ENCODE measurements at places on chromosomes 1 and 21.

DNA sequence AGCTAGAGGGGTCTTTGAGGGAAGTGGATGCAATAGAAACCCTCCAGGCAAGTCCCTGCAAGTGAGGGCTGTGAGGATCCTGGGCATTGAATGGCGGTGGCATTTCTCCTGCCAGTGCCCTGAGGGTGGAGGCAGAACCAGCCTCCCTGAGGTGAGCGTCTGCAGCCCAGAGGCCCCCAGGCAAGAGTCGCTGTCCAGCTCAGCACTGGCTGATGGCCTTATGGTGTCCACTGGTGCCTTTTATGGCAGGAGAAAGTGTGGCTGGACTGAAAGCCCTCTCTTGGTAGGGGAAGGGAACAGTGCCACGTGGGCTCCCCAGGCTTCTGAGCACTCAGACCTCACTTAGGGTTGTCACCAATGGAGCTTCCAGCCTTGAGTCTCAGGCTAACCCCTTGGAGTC lies 77.3 kb downstream of the SH3BGR start:
- DNase-seq = peak; percentile 10

- no peak for DNase-seq
These were observed 7.5 kb downstream of the PRXL2B start for GRCh38 chr1:2594001-2594640.

DNA sequence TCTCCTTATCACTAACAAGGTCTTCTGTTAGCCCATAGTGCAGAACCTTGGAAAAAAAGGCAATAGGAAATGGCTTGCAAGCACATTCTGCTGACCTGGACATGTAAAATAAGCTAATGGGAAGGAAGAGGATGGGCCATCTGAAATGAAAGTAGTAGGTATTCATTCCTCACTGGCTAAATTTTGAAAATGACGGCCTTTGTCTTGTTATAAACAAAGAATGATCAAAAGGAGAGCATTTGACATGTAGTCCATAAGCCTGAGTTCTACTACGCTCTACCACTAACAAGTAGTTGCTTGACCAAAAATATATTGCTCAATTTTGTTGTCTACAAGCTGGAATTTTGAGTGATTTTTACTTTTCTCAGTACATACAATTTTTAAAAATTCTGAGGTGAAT lies 75.6 kb downstream of the TBX15 start:
- DNase-seq = no peak

DNA sequence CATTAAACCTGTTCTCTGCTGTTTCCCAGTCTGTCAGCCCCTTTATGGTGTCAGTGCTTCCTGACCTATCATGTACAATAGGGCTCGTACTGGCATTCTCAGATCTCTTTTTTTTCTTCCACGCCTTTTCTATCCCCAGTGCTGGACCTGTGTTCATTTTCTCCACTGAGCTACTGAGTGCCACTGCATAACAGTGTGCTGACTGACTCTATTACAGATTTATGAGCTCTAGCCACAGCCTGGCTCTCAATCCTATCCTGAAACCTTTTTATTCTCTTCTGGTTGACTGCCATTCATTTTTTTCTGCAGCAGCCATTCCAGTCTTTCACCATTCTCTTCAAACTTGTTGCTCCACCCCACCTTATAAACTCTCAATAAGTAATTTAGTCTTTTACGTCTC lies 59.6 kb upstream of the MACF1 start:
- no peak for DNase-seq

DNA sequence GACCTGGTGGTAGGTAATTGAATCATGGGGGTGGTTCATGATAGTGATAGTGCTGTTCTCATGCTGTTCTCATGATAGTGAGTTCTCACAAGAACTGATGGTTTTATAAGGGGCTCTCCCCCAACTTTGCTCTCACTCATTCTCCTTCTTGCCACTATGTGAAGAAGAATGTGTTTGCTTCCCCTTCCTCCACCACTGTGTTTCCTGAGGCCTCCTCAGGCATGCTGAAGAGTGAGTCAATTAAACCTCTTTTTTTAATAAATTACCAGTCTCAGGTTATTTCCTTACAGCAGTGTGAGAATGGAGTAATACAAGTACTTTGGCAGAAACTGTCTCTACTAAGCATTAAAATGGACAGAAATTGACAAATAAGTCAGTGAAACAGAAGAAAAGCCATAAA lies 21.6 kb downstream of the RAB3GAP2 start:
- no peak for DNase-seq

GRCh38 chr1:186304982-186305949 lies 69.8 kb downstream of the TPR start:
- DNase-seq = peak; percentile 30

DNA sequence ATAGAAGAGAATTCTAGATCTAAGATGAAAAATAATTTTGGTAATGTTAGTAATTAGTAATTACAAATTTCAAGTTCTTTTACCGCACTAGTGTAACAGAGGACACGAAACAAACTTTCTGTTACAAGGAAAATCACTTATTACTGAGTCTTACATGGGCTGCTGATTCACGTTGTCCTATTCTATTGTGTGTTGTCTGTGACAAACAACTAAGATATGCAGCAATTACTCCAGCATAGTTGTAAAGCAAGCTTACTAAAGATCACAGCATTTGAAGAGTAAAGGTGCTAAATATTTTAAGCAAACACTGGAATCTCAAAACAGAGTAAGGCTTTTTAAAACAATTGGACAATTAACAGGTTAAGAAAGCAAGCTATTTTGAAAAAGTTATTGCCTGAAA lies 502.3 kb downstream of the KCNT2 start:
- no peak for DNase-seq

DNA sequence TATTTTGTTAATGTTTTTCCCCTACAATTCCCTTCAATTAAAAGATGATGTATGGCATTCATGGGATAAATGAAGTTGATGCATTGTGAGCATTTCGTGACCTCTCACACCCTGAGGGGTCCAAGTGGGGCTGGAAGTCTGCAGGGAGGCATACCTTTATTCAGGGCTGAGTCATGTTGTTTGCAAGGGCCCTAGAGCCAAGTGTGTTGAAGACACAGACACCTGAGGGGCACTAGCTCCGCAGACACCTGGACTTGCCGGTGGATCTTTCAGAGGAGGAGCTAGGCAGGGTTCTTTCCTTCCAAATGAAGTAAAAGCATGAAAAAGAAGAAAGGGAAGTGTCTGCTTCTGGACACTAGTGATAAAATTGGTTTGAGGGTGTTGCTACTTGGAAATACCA lies 57.0 kb upstream of the RGS7 start:
- DNase-seq = no peak

DNA sequence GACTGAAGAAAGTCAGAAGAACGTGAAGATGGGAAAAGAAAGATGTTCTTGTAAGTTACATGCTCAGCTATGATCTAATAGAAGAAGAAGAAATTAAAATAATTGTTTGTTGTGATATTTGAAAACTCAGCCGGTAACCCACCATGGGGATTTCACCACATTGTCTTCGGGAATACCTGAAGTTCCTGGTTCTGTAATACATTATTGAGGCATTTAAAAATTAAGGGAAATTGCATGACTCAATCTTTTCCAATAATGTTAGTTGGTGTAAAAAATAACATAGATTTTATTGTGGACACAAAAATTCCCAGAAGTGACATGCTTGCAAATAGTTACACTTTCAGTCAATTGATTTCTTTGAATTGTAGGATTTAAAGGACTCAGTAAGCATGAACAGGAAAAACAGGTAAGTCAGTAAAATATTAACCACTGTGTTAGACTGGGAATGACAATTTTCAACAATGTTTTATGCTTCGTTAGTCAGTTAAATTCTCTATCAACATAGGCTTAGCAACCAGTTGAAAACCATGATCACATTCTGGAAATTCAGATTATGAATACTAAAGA lies 745.1 kb downstream of the LTN1 start:
- no peak for DNase-seq

DNA sequence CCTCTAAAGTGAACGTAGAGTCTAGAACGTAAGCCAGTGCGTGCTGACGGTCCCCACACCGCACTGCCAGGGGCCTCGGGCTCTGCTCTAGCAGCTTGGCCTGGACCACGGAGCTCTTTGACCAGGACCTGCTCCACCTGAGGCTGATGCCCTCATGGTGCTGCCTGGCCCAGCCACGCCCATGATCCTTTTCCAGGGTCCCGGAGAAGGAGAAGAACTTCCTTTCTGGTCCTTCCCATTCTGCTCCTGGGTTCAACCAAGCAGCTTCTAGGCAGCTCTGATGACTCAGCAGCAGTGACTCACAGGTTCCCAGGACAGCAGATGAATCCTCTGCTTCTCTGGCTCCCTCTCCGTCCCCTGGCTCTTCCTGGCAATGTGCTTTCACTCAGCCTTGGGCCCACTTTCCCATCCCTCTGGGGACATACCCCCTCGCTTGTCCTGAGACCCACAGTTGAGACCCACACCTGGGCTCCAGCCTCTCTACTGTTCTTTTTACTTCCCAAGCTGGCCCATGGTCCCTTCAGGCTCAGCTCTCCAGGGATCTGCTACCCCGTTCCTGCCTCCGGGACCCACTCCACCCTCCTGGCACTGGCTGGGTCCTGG lies 246.3 kb upstream of the RAB4A start:
- DNase-seq = peak; percentile 58

- DNase-seq = no peak
These were observed 55.5 kb upstream of the FOXO6 start for GRCh38 chr1:41305576-41306363.

DNA sequence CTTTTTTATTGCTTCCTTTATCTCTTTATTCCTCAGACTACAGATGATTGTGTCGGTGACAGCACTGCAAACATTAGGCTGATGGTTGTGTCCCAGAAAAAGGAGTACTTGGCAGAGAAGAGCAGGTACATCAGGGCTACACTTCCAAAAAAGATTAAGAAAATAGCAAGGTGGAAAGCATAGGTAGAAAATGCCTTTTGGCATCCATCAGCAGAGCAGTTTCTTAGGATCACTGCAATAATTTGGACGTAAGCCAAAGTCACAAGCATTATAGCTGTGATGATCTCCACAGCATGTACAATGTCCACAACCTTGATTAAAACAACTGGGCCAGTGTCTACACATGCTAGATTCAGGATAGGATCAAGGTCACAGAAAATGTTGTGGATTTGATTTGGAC lies 5.9 kb downstream of the OR6K2 start:
- DNase-seq = no peak

All from HFFc6 (cell line).